ENCODE measurements at places on chromosomes 7 and 10. TPM values are rescaled to one million over a fixed set of nuclear protein-coding genes. Genes with fewer than 3 reads are reported as not detected.

The PANK1 gene
- total RNA-seq = 16.6 TPM

The TUBAL3 gene
- not detected for total RNA-seq

The SEC61G gene
- total RNA-seq = 417 TPM

The AKR1C2 gene
- 33.0 TPM for total RNA-seq

The MEPCE gene
- total RNA-seq = 28.7 TPM

The LRIT1 gene
- total RNA-seq = 0.18 TPM

The BET1 gene
- 15.9 TPM for total RNA-seq

The OR2A42 gene
- total RNA-seq = 0.11 TPM

The PAPOLB gene
- 0.36 TPM for total RNA-seq

The ERVW-1 gene
- 2.2 TPM for total RNA-seq

The CHST3 gene
- 2.7 TPM for total RNA-seq

The DMBT1 gene
- not detected for total RNA-seq

The COL26A1 gene
- total RNA-seq = 16.4 TPM

The ACTR3C gene
- 0.46 TPM for total RNA-seq

The FFAR4 gene
- total RNA-seq = 0.68 TPM

The ST8SIA6 gene
- 0.18 TPM for total RNA-seq

The GPR85 gene
- total RNA-seq = 19.5 TPM

The OGA gene
- total RNA-seq = 133 TPM

The DDC gene
- 8.2 TPM for total RNA-seq

The CUBN gene
- 1.8 TPM for total RNA-seq

The EPHA1 gene
- 0.36 TPM for total RNA-seq

The ACTL6B gene
- total RNA-seq = 45.8 TPM

The ADAP1 gene
- 1.5 TPM for total RNA-seq

The PRLHR gene
- total RNA-seq = 0.21 TPM

The CELF2 gene
- total RNA-seq = 15.6 TPM

The HOXA10 gene
- total RNA-seq = 58.3 TPM

The CDHR1 gene
- total RNA-seq = 1.7 TPM

The TLL2 gene
- 8.9 TPM for total RNA-seq

The CH25H gene
- 7.4 TPM for total RNA-seq

The PTN gene
- 10.8 TPM for total RNA-seq
